NCI-H774 (cell line): ENCODE measurements at places on chromosomes 6 and 20.

DNA sequence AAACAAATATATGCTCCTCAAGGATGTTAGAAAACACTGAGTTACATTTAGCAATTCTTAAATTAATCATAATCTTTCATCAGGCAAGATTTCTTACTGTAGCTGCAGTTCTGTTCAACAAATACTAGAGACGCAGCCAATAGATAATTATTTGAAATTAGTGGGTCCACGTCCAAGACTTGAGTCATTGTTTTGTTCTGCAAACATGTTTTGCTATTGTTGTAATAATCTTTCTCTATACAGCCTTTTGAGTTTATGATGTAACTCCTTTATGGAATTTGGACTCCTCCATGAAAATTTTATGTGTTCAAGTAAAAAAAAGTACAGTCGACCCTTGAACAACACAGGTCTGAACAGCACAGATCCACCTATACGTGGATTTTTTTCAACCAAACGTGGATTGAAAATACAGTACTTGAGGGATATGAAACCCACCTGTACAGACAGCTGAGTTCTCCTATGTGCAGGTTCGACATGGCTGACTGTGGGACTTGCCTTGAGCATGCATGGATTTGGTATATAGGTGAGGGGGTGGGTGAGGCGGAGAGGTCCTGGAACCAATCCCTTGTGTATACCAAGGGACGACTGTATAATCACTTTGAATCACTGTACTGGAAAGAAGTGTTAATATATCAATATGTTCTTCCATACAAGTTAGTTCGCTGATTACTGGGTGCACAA is 41.3 kb upstream of the SLC22A16 start:
- DNase-seq: no peak

DNA sequence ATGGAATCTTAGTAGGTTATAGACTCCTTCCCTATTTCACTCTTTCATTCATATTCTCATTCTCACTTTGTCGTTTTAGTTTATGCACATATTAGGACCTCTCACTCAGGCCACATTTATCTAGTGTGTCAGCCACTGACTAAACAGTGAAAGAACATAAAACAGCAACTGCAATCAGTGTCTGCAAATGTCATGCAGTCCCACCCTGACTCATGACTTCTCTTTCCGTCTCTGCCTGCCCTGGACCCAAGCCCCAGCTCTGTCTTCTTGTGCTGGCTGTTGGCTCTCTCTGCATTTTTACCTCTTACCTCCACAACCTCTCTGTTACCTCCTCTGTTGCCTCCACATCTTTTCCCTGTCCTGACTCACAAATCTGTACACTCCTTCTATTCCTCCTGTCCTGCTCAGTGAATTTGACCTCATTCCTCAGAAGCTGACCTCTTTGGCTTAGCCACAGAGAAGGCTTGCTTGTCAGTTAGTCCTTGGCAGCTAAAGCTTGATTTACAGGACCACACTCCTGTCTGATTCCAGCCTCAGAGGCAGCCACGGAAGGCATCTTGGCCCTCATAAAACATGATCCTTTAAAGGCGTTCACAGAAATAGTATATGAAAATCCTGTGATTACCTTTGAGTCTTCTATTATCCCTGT is 247.6 kb downstream of the PKHD1 start:
- DNase-seq: no peak

GRCh38 chr6:33164176-33164575 is 28.1 kb downstream of the COL11A2 start:
- no peak for DNase-seq

- no peak for DNase-seq
Measured at GRCh38 chr6:6595025-6595424, 6.5 kb downstream of the LY86 start.

GRCh38 chr6:106773996-106774629 is 144.7 kb downstream of the QRSL1 start:
- DNase-seq: no peak

- no peak for DNase-seq
Measured at GRCh38 chr20:37336369-37337207, 9.4 kb upstream of the SRC start.

GRCh38 chr6:52335576-52335975 is 26.4 kb upstream of the PAQR8 start:
- no peak for DNase-seq

GRCh38 chr20:57450419-57450818 is 59.2 kb downstream of the RBM38 start:
- no peak for DNase-seq

- DNase-seq: no peak
Measured at GRCh38 chr20:24762791-24763350, 186.2 kb upstream of the CST7 start.
